Activated CD4-positive, alpha-beta memory T cell treated with anti-CD3 and anti-CD28 coated beads for 36 hours (primary cell): ENCODE measurements at places on chromosomes 4 and X. TPM values are rescaled to one million over a fixed set of nuclear protein-coding genes. Genes with fewer than 3 reads are reported as not detected.

- DNase-seq: no peak
These were observed 4.2 kb downstream of the PDHA1 start for GRCh38 chrX:19347916-19348315.

DNA sequence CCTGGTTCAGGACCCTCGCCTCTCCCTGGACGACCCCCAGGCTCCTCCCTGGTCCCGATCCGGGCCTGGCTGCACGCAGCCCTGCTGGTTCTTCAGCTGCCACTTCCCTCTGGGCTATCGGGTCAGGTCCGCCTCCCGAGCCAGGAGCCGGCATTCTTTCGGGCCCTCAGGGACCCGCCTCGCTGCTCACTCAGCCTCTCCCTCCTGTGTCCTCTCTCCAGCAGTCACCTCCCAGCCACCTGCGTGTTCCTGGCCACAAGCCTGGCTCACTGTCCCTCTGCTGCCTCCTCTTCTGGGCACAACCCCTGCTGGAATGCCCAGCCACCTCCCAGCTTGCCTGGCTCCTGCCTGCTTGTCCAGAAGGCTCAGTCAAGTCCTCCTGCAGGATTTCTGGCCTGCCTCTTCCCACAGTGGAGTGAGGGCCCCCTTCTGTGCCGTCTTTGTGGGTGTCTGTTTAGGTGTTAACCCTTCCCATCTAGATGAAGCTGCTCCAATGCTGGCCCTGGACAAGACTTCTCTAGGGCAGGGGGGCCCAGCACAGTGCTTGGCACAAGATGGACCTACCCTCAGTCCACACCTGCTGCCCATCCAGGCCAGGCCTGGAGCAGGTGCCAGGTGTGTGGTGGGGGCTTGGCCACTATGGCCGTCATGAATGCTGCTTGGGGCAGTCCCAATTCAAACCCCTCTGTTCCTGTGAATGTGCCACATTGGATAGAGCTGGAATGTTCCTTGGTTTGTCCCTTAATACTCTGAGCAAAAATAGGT lies 2.2 kb downstream of the WFS1 start:
- no peak for DNase-seq

- DNase-seq: no peak
These were observed 12.3 kb downstream of the PGRMC2 start for GRCh38 chr4:128275346-128275745.

GRCh38 chr4:57580710-57581599 lies 470.8 kb upstream of the IGFBP7 start:
- DNase-seq: no peak

- no peak for DNase-seq
These were observed 7.4 kb downstream of the MMAA start for GRCh38 chr4:145626623-145626982.

- no peak for DNase-seq
These were observed 278.4 kb downstream of the IL15 start for GRCh38 chr4:141914746-141915145.

- DNase-seq: no peak
These were observed 8.8 kb downstream of the MTM1 start for GRCh38 chrX:150577174-150577573.

- DNase-seq: no peak
These were observed 45.1 kb upstream of the FGF2 start for GRCh38 chr4:122781486-122781885.

DNA sequence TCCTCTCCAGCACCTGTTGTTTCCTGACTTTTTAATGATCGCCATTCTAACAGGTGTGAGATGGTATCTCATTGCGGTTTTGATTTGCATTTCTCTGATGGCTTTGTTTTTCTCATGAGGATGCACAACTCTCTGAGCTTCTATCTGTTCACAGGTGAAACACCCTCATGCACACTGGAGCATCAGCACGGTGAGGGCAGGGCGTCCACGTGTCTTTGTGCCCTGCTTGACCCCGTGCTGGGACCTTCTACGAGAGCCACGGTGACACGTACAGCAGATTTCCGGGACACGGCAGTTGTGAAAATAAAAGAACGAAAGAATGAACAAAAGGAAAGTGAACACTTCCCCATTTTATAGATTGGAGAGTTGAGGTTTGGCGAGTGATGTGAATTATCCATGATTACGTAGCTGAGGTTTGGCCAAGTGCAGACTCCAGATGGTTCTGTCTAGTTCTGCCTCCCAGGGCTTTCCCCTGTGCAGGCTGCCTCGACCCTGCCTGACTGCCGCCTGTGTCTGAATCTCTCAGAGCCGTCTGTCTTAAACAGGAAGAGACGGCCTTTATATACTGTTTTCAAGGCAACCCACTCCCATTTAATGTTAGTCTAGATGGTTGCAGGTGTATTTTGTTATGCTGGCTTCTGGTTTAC lies 67.8 kb upstream of the SORBS2 start:
- DNase-seq: no peak

- DNase-seq: no peak
These were observed 247.9 kb downstream of the ARHGAP24 start for GRCh38 chr4:85722807-85723206.

- peak; percentile 55 for DNase-seq
These were observed 908 bp upstream of the TLR6 start for GRCh38 chr4:38857354-38858096.

DNA sequence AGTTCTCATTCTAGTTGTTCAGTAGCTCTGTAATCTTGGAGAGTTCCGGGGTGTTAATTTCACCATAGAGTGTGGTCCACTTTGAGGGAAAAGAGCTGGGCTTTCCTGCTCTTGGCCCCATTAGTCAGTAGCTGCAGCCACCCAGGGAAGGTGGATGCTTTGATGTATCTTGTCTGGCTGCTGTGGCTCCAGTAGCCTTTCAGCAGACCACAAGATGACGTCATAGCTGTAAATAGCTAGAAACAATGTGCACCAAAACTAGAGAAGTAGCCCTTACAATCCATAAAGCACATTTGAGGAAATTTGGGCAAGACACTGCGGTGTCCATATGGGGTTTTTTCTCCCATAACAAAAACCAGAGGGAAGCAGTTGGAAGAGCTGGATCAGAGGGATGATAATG lies 32.9 kb upstream of the PRPS2 start:
- no peak for DNase-seq

DNA sequence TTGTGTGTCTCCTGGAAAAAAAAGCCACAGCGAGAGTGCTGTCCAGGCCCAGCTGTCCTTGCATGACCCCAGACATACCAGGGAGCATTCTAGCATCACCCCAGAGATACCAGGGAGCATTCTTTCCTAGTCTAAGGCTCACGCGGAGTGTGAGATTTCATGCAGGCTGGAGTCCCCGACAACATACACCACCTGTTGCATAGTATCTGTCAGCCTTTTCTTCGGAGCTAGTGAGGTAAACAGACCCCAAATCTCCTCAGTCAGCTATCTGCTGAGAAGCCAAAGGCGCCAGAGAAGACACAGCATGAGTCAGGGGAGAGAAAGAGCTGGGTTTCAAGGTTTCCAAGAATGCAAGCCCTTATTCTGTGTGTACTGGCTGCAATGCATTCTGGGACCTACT lies 23.1 kb upstream of the ZXDA start:
- DNase-seq: no peak

TMPRSS11A gene
- total RNA-seq: not detected

GABRG1 gene
- not detected for total RNA-seq

PYURF gene
- total RNA-seq: 49.0 TPM

TSPAN7 gene
- 0.69 TPM for total RNA-seq

VCX3B gene
- total RNA-seq: not detected

EVC gene
- total RNA-seq: 1.7 TPM
